ENCODE measurements at places on chromosomes 5 and 9.

DNA sequence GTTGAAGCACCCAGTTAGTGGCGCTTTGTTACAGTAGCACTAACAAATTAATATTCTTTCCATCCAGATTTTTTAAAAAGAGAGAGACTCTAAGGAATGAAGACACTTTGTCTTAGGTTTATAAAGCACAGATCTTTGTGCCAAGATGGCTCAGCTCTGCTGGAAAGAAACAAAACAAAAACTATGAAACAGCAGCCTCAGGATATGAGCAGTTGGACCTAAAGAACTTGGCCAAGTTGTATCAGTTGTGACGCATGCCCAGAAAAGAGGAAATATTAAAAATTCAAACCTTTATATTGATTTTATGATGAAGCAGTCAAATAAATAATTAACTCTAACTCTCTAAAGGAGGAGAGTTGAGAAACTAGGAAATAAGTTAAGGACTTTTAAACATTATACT is 427.2 kb downstream of the SPOCK1 start:
- no peak for DNase-seq

- peak; percentile 81 for DNase-seq
These were observed 4.4 kb upstream of the QSOX2 start for GRCh38 chr9:136249877-136250559.

DNA sequence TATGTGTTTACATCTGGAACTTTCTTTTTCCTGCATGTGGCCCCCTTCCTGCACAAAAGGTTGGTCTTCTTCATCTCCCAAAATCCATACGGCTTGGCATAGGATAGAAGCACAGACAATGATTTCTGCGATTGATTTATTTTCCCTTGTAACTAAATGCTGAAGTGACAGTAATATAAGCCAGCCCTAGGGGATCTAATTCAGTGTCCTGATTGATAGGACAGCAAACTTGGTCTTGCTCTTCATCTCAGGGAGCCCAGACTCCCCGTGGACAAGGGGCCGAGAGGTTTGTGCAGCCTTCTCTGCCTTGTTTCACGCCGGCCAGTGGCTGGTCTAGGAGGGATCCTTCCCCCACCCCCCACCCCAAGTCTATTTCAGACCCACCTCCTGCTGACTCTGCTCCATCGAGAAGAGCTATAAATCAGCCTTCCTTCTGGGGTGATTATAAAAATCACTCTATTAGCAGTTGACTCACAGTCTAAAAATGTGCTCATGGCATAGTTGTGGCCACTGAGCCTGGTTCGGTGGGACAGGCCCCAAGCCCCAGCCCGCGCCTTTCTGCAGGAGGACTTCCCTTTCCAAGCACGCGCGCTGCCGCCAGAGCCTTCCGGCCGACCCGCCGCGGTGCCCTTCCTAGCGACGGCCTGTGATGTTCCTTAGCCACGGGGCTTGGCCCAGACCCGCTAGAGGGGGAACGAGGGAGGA is 89.8 kb upstream of the COL5A1 start:
- no peak for DNase-seq

GRCh38 chr9:86402591-86402990 is 48.4 kb upstream of the TUT7 start:
- DNase-seq, result no peak

DNA sequence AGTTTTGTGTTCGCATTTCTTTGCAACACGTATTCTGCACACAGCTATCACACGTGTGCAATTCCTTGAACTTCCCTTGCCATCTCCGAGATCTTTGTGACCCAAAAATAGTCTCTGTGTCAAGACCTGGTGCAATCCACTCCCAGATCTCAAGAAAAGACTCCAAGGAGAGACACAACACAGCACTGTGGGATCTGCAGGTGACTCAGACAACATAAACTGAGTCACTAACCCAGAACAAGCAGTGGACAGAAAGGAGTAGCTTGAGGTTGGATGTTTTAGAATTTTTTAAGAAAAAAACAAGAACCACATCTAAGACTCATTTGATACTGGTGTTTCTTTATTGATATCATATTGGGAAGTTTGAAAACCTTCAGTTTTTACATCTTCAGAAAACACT is 396.9 kb downstream of the AGTPBP1 start:
- DNase-seq, result no peak

GRCh38 chr5:93034621-93035590 is 546.1 kb downstream of the NR2F1-AS1 start:
- no peak for DNase-seq

- no peak for DNase-seq
These were observed 100.5 kb downstream of the TMEM174 start for GRCh38 chr5:73273379-73274050.

- DNase-seq, result no peak
These were observed 1829.9 kb downstream of the EFNA5 start for GRCh38 chr5:105840800-105841199.

GRCh38 chr5:129973716-129974426 is 69.6 kb downstream of the CHSY3 start:
- no peak for DNase-seq

- DNase-seq, result no peak
These were observed 147.1 kb downstream of the ERCC6L2 start for GRCh38 chr9:96022445-96023051.

GRCh38 chr9:118331622-118332045 is 627.4 kb downstream of the TLR4 start:
- DNase-seq, result no peak

DNA sequence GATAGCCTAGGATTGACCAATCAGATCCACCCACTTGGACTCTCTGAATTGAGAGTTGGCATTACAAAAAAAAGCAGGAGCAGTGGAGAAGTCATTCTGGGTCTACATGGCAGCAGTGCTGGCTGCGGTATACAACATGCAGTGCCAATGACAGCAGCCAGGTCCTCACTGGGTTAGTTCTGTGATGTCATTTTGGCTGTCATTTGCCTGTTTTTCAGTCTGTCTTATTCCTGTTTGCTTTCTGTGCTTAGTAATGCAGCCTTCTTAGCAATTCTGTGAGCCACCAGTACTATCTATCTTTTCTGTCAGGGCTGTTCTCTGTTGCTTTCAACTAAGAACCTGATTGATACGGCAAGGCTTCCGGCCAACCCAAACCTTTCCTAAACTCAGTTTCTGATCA is 471.8 kb downstream of the BNC2 start:
- DNase-seq, result no peak

DNA sequence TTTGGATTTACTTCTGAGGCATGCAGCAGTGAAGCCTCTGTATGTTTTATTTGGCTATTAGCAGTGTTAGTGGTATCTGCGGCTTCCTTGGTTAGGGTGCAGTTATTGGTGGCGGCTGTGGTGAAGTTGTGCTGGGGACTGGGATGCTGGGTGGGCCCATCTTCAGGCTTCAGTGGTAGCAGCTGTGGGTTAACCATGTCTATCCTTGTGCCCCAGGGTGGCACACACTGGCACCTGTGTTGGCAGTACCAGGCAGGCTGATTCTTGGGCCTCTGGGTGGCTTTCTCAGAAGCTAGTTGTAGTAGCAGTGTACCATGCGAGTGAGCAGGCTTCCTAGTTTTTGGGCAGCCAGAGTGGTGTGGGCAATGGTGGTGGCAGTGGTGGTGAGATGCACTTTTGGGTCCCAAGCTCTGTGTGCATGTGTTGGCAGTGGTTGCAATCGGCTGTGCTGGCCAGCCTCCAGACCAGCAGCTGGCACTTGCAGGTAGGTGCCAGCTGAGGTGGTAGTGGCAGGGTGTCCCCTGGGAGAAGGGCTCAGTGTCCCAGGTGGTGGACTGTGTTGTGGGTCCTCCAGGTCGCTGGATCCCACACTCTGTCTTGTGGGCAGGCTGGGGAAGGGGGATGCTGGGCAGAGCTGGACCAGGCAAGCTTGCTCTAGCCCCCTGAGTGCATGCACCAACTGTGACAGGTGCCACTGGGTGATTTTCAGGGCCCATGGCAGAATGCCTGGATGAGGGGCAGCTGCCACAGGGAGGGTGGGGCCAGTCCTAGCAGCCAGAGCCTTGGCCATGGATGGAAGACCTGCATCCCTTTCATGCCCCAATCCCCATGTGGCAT is 13.6 kb downstream of the AHRR start:
- no peak for DNase-seq

GRCh38 chr5:81268521-81269196 is 32.7 kb upstream of the ZCCHC9 start:
- no peak for DNase-seq

DNA sequence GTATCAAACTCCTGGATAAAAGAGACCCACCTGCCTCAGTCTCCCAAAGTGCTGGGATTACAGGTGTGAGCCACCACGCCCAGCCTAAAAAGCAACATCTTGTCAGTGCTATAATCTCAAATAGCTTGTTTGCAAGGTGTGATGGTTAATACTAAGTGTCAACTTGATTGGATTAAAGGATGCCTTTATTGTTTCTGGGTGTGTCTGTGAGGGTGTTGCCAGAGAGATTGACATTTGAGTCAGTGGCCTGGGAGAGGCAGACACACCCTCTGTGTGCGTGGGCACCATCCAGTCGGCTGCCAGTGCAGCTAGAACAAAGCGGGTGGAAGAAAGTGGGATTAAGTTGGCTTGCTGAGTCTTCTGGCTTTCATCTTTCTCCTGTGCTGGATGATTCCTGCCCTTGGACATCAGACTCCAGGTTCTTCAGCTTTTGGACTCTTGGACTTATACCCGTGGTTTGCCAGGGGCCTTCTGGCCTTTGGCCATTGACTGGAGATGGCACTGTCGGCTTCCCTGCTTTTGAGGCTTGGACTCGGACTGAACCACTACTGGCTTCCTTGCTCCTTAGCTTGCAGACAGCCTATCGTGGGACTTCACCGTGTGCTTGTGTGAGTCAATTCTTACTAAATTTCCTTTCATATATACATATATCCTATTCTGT is 28.1 kb downstream of the TARS1 start:
- no peak for DNase-seq

DNA sequence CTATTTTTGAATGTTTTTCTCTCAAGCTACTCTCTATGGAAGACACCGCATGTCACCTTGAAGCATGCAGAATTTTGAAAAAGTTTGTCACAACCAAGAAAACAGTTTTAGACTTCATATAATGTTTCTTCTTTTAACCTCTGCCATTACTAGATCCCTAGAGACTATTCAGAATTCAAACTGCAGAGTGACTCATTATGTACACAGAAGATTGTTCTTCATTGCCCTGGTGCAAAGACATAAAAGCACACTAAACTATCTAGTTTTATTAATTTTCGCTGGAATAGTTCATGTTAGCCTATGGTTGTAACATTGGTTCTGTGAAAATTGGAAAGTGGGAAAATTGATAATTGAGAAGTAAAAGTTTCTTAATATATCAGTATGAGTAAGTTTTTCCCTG is 18.4 kb downstream of the F2RL2 start:
- no peak for DNase-seq

DNA sequence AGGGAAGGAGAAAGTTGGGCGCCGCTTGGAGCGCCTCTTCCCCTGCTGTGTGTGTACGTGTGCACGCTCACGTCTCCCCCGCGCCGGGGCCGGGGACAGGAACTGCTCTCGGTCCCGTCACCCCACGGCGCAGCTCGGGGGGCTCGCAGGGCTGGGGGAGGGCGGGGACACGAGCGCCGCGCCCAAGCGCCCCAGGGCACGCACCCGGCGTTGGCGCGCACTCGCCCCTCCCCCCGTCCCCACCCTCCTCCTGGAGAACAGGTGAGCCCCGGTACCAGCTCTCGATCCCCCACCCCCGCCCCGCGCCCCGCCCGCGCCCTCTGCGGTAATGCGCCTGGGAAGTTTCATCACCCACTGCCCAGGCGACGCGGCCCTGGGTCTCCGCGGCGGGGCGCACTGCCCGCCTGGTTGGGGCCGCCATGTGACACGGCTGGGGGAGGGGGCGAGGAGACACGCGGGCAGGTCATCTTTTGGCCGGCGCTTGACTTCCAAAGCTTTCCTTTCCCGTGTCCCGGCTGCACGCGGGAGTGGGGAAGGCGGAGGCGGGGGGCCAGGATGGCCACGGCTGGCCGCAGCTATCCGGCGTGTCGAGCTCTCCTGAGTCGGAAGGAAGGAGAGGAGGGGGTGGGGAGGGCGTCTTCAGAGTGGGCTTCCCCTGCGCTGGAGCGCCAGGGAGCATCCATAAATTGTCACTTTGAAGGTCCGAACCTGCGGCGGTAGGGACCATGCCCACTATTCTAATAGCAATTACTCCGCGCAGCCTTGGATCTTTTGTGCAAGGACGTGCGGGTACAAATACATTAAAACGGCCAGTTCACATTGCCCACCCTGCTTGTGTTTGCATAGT is 1.5 kb upstream of the STC2 start:
- DNase-seq, result peak; percentile 54

DNA sequence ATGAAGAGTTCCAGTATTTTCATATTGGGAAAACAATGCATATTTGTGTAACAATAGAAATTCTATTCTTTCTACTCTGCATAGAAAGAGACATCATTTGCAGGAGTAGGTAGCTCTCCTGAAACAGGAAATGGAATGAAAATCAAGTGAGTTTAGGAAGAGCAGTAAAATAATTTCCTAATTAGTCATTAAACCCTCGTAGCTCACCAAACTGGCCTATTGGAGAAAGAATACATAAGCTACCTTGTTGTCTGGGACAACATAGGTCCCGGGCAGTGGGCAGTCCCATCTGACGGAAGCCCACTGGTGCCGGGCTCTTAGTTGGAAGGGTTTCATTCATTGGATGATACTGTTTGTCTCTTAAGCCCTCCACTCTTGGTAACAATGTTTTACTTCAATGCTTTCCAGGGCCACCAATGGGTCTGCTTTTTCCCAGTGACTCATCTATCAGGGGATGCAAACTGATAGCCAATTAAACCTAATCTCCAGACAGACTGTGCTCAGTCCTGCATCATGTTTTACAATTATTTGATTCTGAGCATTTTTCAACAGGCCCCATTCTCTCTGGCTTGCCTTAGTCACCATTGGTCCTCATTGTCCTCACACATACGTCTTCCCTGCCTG is 46.5 kb downstream of the GNA14 start:
- DNase-seq, result no peak

- no peak for DNase-seq
These were observed 161.9 kb downstream of the CCDC171 start for GRCh38 chr9:15714746-15715145.

DNA sequence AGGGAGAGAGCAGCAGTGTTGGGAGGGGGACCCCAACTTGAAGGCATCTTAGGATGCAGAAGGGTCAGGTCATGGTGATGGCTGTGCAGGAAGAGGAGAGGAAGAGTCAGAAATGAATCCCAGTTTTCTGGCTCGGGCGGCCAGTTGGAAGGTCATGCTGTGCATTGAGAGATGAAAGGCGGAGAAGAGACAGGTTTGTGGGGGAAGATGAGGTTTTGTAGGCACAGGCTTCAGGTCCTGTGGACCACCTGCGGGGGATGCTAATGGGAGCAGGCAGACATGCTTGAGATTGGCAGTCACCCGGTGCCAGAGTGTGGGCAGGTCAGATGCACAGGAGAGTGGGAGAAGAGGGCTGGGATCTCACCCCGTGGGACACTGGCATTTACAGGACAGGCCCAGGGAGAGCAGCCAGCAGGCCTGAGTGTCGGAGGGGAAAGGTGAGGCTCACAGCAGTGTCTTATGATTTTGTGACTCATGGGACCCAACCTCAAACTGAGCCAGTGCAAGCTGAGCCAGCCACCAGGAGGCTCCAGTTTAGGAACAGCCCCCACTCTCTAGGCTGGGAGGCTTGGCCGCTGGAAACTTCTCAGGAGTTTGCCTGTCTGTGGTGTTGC is 17.5 kb downstream of the STXBP1 start:
- DNase-seq, result no peak

DNA sequence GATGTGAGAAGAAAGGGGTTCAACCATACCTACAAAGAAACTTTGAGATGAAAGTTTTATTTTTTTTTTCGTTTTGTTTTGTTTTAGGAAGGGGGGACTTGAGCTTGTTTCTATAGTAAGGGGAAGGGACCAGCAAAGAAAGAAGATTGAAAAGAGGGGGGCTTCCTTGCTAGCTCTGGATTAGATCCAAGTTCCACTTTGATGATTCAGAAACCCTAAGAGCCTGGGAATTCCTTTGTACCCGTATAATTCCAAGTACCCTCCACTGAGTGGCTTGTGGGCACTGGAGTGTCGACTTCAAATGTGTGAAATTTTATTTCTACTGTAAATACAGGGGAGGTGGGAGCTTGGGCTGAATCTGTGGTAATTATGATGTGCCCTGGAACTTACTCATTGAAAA is 10.9 kb downstream of the MAMDC2 start:
- no peak for DNase-seq
